ENCODE measurements at places on chromosomes 2 and 18.

DNA sequence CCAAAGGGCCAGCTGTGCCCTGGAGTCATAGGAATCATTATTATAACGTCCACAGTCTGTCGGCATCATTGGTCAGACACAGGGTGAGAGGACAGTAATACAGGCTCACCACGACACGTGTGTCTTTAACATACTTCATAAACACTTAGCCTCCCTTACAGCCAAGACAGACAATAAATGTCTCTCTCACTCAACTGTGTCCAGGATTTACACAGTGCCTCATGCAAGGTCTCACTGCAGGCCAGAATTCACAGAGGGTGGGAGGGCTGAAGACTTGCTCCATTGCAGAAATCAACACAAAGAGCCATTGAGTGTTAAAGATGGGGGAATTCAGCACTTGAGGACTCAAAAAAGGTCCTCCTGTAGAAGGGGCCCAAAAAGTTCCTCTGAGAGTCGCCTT is 210.5 kb downstream of the BCL2 start:
- no peaks in the 10 kb centered on the region for H3K27me3 ChIP-seq
- H3K4me1 ChIP-seq = no peaks in the 10 kb centered on the region
- no peaks in the 10 kb centered on the region for H3K36me3 ChIP-seq
- DNase-seq = no peak
- H3K4me3 ChIP-seq = no peak overlapping the region

DNA sequence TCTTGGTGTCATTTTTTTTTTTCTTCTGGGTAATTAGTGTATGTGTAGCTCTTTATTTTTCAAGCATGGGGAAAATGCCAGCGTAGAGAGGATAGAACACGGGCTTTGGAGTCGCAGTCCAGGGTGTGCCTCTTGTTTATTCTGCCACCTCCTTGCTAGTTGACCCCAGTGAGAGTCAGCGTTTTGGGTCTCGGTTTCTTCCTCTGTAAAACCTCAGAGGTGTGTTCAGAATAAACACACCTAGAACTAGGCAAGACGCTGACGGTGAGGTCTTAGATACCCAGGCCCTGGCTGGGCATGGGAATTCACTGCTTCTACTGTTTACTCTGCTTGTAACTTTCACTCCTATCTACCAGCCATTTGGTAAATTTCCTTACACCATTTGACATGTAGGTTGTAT is 41.8 kb downstream of the ASAP2 start:
- no peak overlapping the region for H3K27ac ChIP-seq
- no peaks in the 10 kb centered on the region for H3K27me3 ChIP-seq
- H3K4me1 ChIP-seq = no peaks in the 10 kb centered on the region
- H3K36me3 ChIP-seq = no peaks in the 10 kb centered on the region

- H3K27me3 ChIP-seq = peaks cover 4% of the 10 kb centered on the region
- H3K4me3 ChIP-seq = no peak overlapping the region
- no peaks in the 10 kb centered on the region for H3K36me3 ChIP-seq
- H3K4me1 ChIP-seq = peaks cover 7% of the 10 kb centered on the region
- no peak overlapping the region for H3K27ac ChIP-seq
Measured at GRCh38 chr2:238846378-238846627, 1.6 kb upstream of the TWIST2 start.

DNA sequence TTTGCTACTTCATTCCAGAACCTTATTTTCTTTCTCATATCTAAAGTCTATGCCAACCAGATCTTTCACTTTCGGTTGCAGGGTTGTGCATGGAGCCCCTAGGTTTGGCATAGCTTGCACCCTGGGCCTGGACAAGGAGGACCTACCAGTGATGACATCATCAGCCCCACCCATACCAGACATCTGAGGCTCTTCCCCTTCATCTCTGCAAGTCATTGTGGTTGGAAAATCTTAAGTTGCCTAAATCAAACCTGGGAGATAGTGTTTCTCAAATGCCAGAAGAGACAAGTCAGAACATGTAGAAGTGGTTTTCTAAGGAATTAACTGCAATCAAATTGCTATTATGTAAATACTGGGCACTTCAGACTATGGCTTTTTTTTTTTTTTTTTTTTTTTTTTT is 363.3 kb downstream of the ZNF516 start:
- no peaks in the 10 kb centered on the region for H3K36me3 ChIP-seq
- DNase-seq = no peak
- no peaks in the 10 kb centered on the region for H3K4me1 ChIP-seq
- H3K27ac ChIP-seq = no peak overlapping the region

DNA sequence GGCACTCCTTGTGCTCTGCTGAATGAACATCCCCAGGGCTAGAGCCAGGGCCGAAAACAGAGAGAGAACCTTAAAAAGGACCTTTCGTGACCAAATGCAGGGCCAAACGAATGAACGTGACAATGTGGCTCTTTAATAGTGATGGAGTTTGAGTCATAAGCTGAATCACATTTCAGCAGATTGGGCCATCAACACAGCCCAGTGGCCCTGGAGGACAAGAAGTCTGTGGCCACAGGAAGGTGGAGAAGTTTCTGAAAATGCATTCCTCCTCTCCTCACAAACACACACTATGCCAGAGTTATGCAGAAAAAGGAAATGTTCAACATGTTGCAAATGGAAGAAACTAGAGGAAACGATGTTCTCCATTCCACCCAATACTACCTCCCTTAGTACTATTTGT is 415.8 kb downstream of the HRH4 start:
- DNase-seq = no peak
- H3K4me1 ChIP-seq = no peaks in the 10 kb centered on the region
- no peak overlapping the region for H3K27ac ChIP-seq

DNA sequence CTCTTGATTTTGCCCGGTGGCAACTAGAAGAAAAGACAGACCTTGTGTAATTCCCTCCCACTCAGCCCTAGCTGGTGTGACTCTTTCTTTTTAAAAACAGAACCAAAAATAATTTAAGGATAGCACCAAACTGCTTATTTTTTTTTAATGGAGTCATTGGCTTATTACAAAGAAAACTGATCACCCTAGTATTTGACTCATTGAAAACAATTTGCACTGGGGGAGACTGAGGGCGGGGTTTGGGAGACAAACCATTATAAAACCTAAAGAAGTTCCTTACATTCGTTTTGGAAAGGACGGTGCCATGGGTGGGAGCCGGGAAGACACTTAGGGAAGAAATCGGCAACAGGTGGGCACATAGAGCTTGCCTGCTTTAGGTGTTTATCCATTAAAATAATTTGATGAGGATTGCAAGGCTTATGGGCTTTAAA is 2.5 kb downstream of the PAX3 start:
- H3K27ac ChIP-seq = no peak overlapping the region
- peaks cover 17% of the 10 kb centered on the region for H3K4me1 ChIP-seq
- no peaks in the 10 kb centered on the region for H3K36me3 ChIP-seq
- peaks cover 70% of the 10 kb centered on the region for H3K27me3 ChIP-seq
- no peak overlapping the region for H3K4me3 ChIP-seq

DNA sequence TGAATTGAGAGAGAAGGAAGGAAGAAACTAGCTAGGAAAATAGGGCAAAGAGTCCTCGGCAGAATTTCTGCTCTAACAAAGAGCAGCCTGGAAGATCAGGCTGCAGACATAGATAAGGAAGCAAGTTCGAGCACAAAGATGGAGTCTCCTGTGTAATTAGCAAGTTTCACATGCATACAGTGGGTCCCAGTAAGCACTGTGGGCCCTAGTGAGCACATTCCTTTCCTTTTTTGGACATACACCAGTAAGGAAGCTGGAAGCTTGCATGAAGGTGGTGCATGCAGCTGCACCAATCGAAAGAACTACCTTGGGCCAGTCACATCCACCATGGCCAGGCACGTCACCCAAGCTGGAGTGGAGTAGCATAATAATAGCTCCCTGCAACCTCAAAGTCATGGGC is 109.7 kb downstream of the NOL4 start:
- H3K4me1 ChIP-seq = no peaks in the 10 kb centered on the region
- H3K27me3 ChIP-seq = no peaks in the 10 kb centered on the region
- no peak for DNase-seq
- H3K27ac ChIP-seq = no peak overlapping the region
- no peaks in the 10 kb centered on the region for H3K36me3 ChIP-seq
- H3K4me3 ChIP-seq = no peak overlapping the region

DNA sequence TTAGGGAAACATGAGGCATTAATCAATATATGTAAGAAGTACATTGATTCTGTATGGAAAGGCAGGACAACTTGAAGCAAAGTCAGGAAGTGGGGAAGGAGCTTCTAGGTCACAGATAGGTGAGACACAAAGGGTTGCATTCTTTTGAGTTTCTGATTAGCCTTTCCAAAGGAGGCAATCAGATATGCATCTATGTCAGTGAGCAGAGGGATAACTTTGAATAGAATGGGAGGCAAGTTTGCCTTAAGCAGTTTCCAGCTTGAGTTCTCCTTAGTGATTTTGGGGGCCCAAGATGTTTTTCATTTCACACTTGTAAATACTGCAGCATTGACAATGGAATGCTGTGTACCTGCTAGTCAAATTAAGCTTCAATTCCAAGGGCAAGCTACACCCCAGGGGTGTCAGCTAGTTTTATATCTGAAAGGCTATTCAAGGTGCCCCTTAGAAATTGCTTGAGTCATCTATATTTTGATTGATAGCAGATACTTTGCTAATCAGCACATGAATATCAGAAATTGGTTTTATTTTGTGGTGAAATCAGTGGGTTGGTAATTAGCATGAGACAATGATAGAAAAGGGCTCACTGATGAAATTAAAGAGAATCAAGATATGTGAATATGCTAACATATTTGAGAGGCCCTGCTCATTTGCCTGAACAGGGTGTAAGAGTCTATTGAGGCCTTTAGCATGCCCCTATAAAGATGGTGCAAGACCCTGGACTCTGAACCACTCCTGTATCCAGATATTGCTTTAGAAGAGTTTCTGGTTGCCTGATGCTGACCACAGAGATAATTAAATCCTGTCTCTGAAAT is 131.5 kb downstream of the TMEM17 start:
- no peaks in the 10 kb centered on the region for H3K36me3 ChIP-seq
- no peak for DNase-seq

- DNase-seq = no peak
- no peaks in the 10 kb centered on the region for H3K36me3 ChIP-seq
- H3K4me3 ChIP-seq = no peak overlapping the region
- H3K27me3 ChIP-seq = no peaks in the 10 kb centered on the region
- H3K4me1 ChIP-seq = no peaks in the 10 kb centered on the region
Measured at GRCh38 chr2:103963146-103963725, 890.7 kb upstream of the POU3F3 start.

DNA sequence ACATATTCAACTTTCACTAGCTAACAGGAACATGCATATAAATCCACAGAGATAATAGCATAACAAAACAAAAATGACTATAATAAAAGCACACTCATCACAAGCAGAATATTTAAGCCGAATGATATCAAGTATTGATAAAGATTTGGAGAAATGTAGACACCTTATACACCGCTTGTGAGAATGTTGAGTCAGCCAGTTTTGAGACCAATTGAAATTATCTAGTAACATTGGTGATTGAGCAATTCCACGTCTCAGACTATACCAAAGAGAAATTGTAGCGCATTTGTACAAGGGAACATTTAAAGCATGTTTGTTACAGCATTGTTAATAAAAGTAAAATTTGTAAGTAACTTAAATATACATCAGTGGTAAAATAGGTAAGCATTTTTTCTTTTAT is 402.9 kb upstream of the FIGN start:
- no peak for DNase-seq
- no peaks in the 10 kb centered on the region for H3K27me3 ChIP-seq
- H3K27ac ChIP-seq = no peak overlapping the region
- no peaks in the 10 kb centered on the region for H3K36me3 ChIP-seq

DNA sequence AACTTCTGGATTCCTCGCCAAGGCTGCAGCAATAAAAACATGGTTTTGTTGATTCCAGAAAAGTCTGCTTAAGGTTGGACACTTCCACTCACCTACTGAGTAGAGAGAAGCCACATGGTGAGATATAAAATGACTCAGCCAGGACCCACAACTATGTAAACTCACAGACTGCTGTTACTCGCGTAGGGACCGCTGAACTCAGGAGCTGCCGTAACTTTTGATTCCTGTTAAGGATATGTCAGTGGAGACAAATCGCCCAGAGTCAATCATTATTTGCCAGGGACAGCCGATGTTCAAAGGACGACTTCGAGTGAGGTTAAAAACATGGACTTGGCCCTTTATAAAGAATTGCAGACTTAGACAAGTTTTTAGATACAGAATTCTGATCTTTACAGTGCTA is 25.6 kb downstream of the CYB5A start:
- H3K36me3 ChIP-seq = peaks cover 18% of the 10 kb centered on the region
- no peaks in the 10 kb centered on the region for H3K4me1 ChIP-seq
- H3K27me3 ChIP-seq = no peaks in the 10 kb centered on the region
- no peak for DNase-seq

- H3K27ac ChIP-seq = no peak overlapping the region
- H3K27me3 ChIP-seq = no peaks in the 10 kb centered on the region
- H3K36me3 ChIP-seq = no peaks in the 10 kb centered on the region
- H3K4me1 ChIP-seq = no peaks in the 10 kb centered on the region
- no peak overlapping the region for H3K4me3 ChIP-seq
Measured at GRCh38 chr2:70203086-70203485, 12.3 kb upstream of the C2orf42 start.

- peak overlapping the region; percentile 88 for H3K4me3 ChIP-seq
- H3K27me3 ChIP-seq = no peaks in the 10 kb centered on the region
- H3K4me1 ChIP-seq = peaks cover 22% of the 10 kb centered on the region
- DNase-seq = no peak
- no peaks in the 10 kb centered on the region for H3K36me3 ChIP-seq
Measured at GRCh38 chr2:84906108-84906899, 848 bp downstream of the TMSB10 start.

DNA sequence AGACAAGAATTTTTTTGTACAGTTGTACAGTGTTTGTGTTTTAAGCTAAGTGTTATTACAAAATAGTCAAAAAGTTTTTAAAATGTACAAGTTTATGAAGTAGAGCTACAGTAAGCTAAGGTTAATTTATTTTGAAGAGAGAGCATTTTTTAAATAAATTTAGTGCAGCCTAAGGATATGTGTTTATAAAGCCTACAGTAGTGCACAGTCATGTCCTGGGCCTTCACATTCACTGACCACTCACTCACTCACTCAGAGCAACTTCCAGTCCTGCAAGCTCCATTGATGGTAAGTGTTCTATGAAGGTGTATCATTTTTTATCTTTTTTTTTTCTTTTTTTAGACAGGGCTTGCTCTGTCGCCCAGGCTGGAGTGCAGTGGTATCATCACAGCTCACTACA is 44.2 kb downstream of the SFXN5 start:
- no peaks in the 10 kb centered on the region for H3K27me3 ChIP-seq
- no peaks in the 10 kb centered on the region for H3K4me1 ChIP-seq
- no peak overlapping the region for H3K27ac ChIP-seq
- H3K4me3 ChIP-seq = no peak overlapping the region

DNA sequence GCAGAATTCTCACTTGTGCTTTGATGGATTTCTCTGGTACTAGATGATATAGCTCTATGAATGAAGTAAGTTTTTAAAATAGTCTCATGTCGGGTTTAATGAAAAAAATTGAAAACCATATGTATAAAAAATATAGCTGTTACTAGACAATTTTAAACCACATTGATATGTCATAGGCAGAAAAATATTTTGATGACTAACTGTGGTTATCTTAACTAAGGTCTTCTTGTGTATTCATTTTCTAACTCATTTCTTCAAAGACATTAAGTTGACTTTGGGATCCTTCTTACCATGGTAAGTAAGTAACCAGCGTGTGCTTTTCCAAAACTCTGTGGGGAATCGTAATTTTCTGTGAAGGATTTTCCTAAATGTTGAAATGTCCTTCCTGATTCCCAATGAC is 160.9 kb upstream of the COL3A1 start:
- H3K27ac ChIP-seq = no peak overlapping the region
- no peaks in the 10 kb centered on the region for H3K36me3 ChIP-seq
- H3K27me3 ChIP-seq = no peaks in the 10 kb centered on the region
- no peaks in the 10 kb centered on the region for H3K4me1 ChIP-seq
- no peak for DNase-seq
- H3K4me3 ChIP-seq = no peak overlapping the region

GRCh38 chr2:145750144-145750543 is 1230.2 kb upstream of the ZEB2 start:
- no peak for DNase-seq
- no peak overlapping the region for H3K27ac ChIP-seq
- H3K27me3 ChIP-seq = no peaks in the 10 kb centered on the region
- H3K4me3 ChIP-seq = no peak overlapping the region
- no peaks in the 10 kb centered on the region for H3K36me3 ChIP-seq
